ENCODE measurements at places on chromosomes 6 and 20. TPM values are rescaled to one million over a fixed set of nuclear protein-coding genes. Genes with fewer than 3 reads are reported as not detected.

The SUMO4 gene
- 2.2 TPM for total RNA-seq

The ADNP gene
- total RNA-seq, result 37.9 TPM

The MLN gene
- total RNA-seq, result not detected

- no peaks in the 10 kb centered on the region for H3K4me1 ChIP-seq
- no peaks in the 10 kb centered on the region for H3K27me3 ChIP-seq
- no peak for DNase-seq
These were observed 413.1 kb downstream of the PLCB1 start for GRCh38 chr20:8545212-8545611.

- H3K36me3 ChIP-seq, result no peaks in the 10 kb centered on the region
- DNase-seq, result no peak
- no peak overlapping the region for H3K27ac ChIP-seq
- no peaks in the 10 kb centered on the region for H3K27me3 ChIP-seq
These were observed 25.3 kb downstream of the SLC13A3 start for GRCh38 chr20:46625875-46626373.

GRCh38 chr6:19394051-19394450 lies 443.1 kb upstream of the ID4 start:
- H3K4me1 ChIP-seq, result no peaks in the 10 kb centered on the region
- H3K27ac ChIP-seq, result no peak overlapping the region
- H3K4me3 ChIP-seq, result no peak overlapping the region
- DNase-seq, result no peak
- H3K36me3 ChIP-seq, result no peaks in the 10 kb centered on the region
- H3K27me3 ChIP-seq, result no peaks in the 10 kb centered on the region

DNA sequence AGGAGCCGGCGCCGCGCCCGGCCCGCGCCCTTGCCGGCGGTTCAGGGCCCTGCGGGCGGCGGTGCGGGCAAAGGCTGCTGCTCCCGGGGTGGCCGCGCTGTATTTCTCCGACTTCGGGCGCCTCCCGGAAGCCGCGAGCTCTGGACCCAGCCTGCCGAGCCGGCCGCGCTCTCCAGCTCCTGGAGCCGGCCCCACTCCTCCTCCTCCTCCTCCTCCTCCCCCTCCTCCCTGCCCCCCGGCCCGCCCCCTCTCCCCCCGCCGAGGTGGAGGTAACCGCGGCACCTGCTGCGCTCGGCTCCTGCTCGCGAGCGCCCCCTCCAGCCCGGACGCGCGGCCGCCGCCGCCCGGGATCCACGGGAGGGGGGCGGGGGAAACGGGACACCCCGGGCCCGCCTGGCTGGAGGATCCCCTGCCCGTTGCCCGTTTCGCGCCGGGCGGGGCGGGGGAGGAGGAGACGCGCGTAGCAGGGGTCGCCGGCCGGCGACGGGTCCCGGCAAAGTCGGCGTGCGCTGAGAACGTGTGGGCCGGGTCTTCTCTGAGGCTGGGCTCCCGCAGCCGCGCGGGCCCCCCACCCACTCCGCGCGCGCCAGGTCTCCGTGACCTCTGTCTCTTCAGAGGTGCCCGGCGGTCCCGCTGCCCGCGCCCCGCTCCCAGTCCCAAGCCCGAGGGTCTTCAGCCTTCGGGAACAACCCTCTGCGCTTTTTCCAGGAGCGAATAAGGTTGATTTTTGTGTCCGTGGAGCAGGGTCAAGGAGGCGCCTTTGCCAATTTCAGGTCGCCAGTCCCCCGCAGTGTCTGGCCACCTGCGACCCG lies at the start of gene SLC22A23:
TSS of gene SLC22A23 (minus strand) at position 153 of the 812 bp plus-strand sequence. CDS start 491 bp downstream, outside the sequence.
- H3K36me3 ChIP-seq, result no peaks in the 10 kb centered on the region
- H3K27ac ChIP-seq, result no peak within 1 kb of the TSS
- H3K4me3 ChIP-seq, result peak within 1 kb of the TSS; percentile 51
- peaks cover 51% of the 10 kb centered on the region for H3K27me3 ChIP-seq
- H3K4me1 ChIP-seq, result peaks cover 21% of the 10 kb centered on the region

- peaks cover 8% of the 10 kb centered on the region for H3K36me3 ChIP-seq
- no peaks in the 10 kb centered on the region for H3K4me1 ChIP-seq
- H3K4me3 ChIP-seq, result no peak overlapping the region
- no peak for DNase-seq
- H3K27ac ChIP-seq, result no peak overlapping the region
These were observed 20.3 kb downstream of the KIZ start for GRCh38 chr20:21146215-21146614.

Data from muscle of leg (tissue), 16 donors.